ENCODE measurements at places on chromosomes 2 and 18.

- no peak for DNase-seq
These were observed 57.0 kb downstream of the FAM168B start for GRCh38 chr2:131036269-131036668.

- DNase-seq = no peak
These were observed 263.9 kb downstream of the LTBP1 start for GRCh38 chr2:33210626-33211025.

DNA sequence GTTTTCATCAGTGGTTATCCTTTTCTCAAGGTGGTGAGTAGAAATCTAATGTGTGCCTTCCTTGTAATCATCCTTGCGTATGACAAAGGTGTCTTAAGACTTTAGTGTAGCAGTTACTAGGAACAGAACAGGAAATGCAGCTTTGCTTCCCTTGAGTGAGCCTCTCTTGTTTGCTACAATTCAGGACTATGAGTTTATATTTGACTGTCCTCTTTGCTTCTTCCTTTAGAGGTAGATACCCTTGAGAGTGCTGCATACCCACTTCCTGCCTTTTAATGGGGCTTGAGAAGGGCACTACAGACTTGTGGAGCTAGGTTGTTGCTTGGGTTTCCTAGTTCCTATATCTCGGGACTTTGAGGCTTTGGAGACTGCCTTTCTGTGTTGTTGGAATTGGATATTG is 3.8 kb downstream of the KCNJ13 start:
- DNase-seq = no peak

DNA sequence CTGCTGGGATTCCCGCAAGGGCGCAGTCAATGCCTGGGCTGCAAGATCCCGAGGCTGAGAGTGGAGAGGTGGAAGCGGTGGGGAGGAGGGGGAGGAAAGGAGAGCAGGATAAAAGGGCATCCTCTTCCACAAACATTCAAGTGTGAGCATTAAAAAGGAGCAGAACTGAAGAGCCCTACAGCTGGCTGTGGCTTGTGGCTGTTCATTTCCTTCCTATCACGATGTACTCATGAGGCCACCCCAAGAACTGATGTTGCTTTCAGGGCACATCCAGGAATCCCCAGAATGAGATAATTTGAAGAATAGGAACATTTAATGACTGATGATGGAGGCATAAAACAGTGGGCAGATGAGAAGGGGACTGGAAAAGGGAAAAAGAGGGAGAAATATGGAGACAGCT is 230.8 kb upstream of the SMIM21 start:
- no peak for DNase-seq

- DNase-seq = no peak
These were observed 21.8 kb upstream of the DNAJC27 start for GRCh38 chr2:24993406-24994145.

DNA sequence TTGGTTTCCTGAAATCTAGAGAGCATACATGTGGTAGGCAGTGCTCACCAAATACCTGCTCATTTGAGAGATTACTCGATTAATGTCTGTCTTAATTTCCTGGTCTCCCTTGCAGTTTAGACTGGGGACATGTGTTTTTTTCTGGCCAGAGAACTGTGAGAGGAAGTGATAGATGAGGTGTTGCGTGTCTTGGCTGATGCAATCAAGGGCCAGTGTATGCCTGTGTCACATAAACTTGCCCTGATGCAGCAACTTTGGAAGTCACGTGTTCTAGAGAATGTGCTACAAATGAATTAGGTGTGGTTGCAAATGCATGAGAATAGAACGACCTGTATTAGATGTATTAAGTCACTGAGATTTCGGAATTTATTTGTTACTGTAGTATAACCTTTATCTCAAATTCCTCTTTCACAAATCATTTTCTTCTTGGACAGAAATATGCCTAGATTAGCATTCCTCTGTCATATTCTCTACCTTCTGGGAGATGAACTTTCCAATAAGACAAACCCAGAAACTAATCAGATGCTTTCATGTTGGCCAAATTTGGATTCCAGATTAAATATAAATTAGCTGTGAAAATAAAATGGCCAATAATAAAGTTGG is 9.9 kb upstream of the IL1A start:
- DNase-seq = no peak

DNA sequence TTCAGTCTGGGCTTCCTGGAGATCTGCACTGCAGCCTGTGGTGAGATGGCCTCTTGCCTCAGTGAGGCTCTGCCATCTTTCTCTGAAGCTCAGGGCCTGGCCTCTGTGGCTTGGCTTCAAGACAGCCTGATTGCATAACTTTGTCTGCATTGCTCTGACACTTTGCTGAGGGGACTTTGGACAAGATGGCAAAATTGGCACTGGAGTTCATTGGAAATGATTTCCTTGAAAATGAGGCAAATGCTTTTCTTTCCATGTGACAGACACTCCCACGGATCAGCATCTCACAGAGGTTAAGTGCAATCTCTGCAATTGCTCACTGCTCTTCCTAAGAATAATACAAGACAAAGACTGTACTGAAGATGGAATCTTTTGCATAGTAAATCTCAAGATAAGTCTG is 166.8 kb downstream of the KCNS3 start:
- DNase-seq = no peak

- no peak for DNase-seq
These were observed 13.3 kb upstream of the EHBP1 start for GRCh38 chr2:62692225-62692624.

- no peak for DNase-seq
These were observed 82.0 kb upstream of the IL1R2 start for GRCh38 chr2:101909760-101910159.

- no peak for DNase-seq
These were observed 304.0 kb upstream of the TMEFF2 start for GRCh38 chr2:192498747-192499146.

DNA sequence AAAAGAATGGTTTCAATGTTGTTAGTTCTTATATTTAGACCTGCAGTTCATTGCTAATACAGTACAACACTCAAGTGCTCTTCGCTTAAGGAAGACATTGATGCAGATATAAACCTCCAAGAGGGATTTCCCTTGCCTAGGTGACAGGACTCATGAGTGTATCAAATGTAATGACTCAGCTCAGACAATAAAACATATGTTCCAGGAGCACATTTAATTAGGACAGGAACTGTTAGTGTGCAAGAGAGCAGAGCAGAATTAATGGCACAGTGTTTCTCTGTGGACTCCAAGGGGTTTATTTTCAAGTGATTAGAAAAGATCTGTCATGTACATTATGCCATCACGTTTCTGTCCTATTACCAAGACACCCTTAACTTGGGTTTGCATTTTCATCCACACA is 375.0 kb downstream of the LRRTM4 start:
- DNase-seq = no peak

DNA sequence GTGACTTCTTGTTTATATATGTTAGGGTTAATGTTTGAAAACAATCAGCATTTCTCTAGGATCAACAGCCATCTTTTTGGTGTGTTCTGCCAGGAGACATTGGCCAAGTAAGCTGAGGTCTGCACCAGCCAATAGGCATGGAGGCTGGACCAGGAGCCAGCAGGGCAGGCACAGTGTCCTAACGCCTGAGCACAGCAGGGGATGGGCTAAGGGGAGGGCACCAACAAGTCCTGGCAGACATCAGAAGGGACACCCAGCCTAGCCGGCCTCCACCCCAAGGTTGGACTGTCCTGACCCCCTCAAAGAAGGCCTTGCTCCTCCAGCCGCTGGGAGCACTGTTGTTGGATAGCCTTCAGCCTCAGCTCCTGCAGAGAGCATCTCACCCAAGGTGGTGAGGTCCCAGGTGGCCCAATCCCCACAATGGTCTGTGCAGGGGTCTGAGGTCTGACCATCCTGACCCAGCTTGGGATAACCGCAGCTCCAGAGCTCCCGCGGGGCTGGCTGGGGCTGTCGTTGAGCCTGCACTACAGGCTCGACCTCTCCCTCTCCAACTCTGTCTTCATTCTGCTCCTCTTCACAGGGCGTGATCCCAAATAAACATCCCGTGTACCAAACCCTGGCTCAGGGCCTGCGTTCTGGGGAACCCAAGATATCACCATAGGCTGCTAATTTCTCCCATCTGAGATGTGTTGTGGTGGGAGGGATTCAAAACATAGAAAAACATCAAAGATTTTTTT is 8.1 kb downstream of the TEX44 start:
- DNase-seq = no peak

- DNase-seq = no peak
These were observed 55.2 kb downstream of the TMEM17 start for GRCh38 chr2:62450716-62451191.

GRCh38 chr2:210003359-210003758 is 921 bp downstream of the RPE start:
- no peak for DNase-seq

GRCh38 chr18:32763293-32763692 is 9.5 kb downstream of the KLHL14 start:
- DNase-seq = no peak

DNA sequence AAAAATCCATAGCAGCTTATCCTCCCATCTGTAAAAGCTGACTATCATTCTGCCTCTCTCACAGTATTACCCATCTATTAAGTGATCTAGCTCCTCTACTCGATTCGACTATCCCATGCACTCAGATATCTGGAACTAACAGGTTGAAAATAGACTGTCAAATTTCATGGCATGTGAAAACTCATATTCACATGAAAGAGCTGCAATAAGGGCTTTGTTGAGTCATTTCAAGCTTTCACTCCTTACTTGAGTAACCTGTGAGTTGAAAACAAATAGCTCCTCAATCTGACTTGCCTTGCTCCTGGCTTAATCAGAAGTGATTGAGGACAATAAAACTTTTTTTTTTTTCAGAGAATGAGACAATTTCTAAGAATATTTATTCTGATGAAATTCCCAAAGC is 192.4 kb upstream of the ERBB4 start:
- DNase-seq = no peak

GRCh38 chr18:44969214-44969795 is 288.6 kb downstream of the SETBP1 start:
- no peak for DNase-seq

DNA sequence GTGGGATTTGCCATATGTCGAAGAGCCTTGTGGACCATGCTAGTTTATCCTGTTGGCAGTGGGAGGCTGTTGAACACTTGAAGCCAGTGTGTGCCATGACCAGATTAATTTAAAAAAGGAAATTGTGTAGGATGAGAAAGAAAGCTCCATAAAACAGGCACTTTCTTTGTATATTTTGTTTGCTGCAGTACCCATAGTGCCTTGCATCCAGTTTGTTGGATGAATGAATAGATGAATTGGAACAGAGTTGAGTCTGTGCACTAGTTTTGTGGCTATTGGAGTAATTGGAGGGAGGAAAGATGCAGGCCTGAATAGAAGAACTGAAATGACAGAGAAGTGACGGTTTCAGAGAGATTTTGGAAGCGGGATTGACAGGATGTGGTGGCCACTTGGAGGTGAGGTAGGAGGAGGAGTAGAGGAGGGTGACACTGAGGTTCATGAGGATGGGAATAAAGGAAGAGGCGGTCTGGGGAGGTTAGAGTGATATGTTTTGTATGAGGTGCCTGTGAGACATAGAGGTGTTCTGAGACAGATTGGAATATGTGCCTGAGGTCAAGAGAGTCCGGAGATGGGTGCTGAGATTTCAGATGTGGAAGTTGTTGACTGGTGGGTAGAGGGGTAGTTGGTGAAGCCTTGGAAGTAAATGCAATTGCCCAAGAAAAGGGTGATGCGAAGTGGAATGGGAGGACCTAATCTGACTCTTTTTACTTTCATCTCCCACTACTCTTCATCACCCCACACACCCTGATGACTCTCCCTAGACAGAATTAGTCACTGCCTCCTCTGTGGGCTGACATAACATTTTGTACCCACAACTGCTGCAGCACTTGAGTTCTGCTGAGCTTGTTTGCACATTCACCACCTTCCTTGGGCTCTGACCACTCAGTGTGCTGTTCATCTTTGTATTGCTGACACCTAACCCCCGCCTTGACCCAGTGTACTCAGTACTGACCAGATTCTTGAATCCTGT is 5.1 kb downstream of the DGUOK start:
- DNase-seq = no peak

GRCh38 chr2:27711804-27712203 is 48.1 kb downstream of the SLC4A1AP start:
- DNase-seq = no peak

GRCh38 chr2:197717863-197718262 is 12.7 kb downstream of the MARS2 start:
- DNase-seq = no peak

DNA sequence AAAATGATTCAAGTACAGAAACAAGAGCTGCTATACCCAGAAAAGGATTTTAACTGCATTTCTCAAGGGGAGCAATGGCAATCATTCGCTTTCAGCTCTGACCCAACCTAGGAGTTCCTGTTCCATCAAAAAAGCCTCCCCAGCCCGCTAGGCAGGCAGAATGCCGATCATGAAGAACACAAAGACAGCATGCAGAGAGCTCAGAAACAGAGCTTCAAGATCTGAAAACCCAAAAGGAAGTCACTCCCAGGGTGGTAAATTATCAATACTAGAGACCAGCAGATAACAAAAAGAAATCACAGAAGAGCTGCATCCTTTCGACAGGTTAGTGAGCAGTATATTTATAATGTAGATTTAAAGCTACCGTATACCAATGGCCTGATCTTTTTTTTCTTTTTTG is 84.8 kb upstream of the CRIM1 start:
- no peak for DNase-seq

- no peak for DNase-seq
These were observed 72.9 kb downstream of the TMX3 start for GRCh38 chr18:68642003-68642402.

- no peak for DNase-seq
These were observed 70.3 kb downstream of the ARL4C start for GRCh38 chr2:234426616-234427015.

- peak; percentile 54 for DNase-seq
These were observed 213.0 kb upstream of the CELF4 start for GRCh38 chr18:37778417-37779165.

DNA sequence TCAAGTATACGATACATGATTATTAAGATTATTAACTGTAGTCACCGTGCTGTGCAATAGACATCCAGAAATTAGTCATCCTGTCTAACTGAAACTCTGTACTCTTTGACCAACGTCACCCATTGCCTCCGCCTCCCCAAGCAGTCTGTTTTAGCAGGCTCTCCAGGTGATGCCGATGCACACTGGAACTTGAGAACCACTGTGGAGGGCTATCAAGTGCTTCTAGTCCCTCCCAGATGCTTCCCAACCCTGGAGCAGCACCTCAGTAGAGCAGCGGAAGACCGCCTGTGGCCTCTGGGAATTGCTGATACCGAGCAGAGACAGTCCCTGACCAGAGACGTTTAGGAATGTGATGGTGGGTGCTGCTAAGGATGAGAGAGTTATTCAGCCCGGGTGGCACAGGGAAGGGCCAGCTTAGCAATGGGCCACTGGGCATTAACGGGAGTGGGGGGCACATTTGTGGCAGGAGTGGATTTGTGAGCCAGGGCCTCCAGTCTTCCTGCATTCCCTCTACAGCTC is 50.7 kb downstream of the LIPG start:
- no peak for DNase-seq

DNA sequence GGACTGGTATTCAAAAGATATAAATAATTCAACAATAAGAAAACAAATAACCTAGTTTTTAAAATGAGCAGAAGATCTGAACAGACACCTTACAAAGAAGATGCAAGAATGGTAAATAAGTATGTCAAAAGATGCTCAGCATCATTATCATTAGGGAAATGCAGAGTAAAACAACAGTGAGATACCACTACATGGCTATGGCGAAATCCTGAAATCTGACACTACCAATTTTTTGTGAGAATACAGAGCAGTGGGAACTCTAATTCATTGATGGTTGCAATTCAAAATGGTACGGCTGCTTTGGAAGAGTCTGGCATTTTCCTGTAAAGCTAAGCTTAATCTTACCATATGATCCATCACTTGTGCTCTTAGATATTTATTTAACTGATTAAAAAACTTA is 151.8 kb downstream of the UBR3 start:
- DNase-seq = no peak
